ENCODE measurements at places on chromosomes 3 and 15. TPM values are rescaled to one million over a fixed set of nuclear protein-coding genes. Genes with fewer than 3 reads are reported as not detected.

The FMN1 gene
- total RNA-seq, result 1.1 TPM

The RNF123 gene
- 56.6 TPM for total RNA-seq

The STAG1 gene
- total RNA-seq, result 22.8 TPM

The MYL3 gene
- total RNA-seq, result not detected

The XXYLT1 gene
- total RNA-seq, result 22.3 TPM

The RPS27L gene
- total RNA-seq, result 128 TPM

The CCR3 gene
- total RNA-seq, result not detected

The TRIM42 gene
- not detected for total RNA-seq

The CAPN3 gene
- total RNA-seq, result 1.8 TPM

DNA sequence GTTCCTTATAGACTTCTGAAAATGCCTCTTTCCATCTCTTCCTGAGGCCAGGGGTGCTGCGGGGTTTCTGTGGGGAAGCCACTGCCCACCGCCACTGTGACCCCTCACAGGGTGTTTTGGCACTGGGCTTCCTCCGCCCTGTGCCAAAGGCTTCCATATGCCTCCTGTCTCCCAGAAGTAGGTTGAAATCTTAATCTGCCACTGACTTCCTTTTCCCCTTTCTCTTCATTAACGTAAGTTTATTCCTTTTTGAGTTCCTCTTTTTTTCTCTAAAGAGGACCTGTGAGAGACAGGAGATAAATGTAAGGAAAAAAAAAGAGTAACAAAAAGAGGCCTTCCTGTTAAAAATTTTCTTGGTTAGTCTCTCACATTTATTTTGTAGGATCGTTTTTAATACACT lies 220.5 kb downstream of the CTNNB1 start:
- no peaks in the 10 kb centered on the region for H3K36me3 ChIP-seq
- no peak for DNase-seq
- H3K27ac ChIP-seq, result no peak overlapping the region
- peaks cover 4% of the 10 kb centered on the region for H3K4me1 ChIP-seq
- H3K4me3 ChIP-seq, result no peak overlapping the region

GRCh38 chr3:172142051-172142863 lies 102.9 kb downstream of the FNDC3B start:
- H3K36me3 ChIP-seq, result no peaks in the 10 kb centered on the region
- H3K4me3 ChIP-seq, result no peak overlapping the region
- H3K4me1 ChIP-seq, result peaks cover 13% of the 10 kb centered on the region
- no peak overlapping the region for H3K27ac ChIP-seq
- DNase-seq, result no peak

GRCh38 chr15:100645671-100646070 lies 43.3 kb downstream of the ASB7 start:
- H3K27ac ChIP-seq, result no peak overlapping the region
- H3K27me3 ChIP-seq, result peaks cover 3% of the 10 kb centered on the region
- H3K4me1 ChIP-seq, result peaks cover 5% of the 10 kb centered on the region

GRCh38 chr15:99104788-99105513 lies at the start of gene SYNM:
Gene SYNM, plus strand, starts transcription at chr15:99105080. Its CDS starts 120 bp downstream, at chr15:99105200.
- no peak within 1 kb of the TSS for H3K27ac ChIP-seq
- DNase-seq, result peak; percentile 85
- peaks cover 13% of the 10 kb centered on the region for H3K27me3 ChIP-seq
- peak within 1 kb of the TSS; percentile 59 for H3K4me3 ChIP-seq
- peaks cover 7% of the 10 kb centered on the region for H3K4me1 ChIP-seq

DNA sequence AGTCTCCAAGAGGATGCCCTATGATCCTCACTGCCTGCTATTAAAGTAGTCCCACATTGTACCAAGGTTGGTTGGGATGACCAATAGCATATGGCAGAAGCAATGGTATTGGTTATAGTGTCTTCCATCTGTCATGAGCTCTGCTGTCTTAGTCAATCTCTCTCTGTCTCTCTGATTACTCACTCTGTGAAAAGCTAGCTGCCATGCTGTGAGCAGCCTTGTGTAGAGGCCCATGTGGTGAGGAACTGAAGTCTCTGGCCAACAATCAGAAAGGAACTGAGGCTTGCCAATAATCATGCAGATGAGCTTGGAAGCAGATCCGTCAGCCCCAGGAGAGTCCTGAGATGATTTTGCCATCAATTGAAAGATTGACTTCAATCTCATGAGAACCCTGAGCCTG lies 60.3 kb upstream of the CFAP161 start:
- no peak overlapping the region for H3K27ac ChIP-seq
- H3K4me3 ChIP-seq, result no peak overlapping the region
- no peak for DNase-seq
- H3K27me3 ChIP-seq, result peaks cover 2% of the 10 kb centered on the region

GRCh38 chr3:196894557-196895295 lies 27.0 kb downstream of the SENP5 start:
- DNase-seq, result no peak
- H3K4me3 ChIP-seq, result no peak overlapping the region
- no peaks in the 10 kb centered on the region for H3K36me3 ChIP-seq
- no peak overlapping the region for H3K27ac ChIP-seq

DNA sequence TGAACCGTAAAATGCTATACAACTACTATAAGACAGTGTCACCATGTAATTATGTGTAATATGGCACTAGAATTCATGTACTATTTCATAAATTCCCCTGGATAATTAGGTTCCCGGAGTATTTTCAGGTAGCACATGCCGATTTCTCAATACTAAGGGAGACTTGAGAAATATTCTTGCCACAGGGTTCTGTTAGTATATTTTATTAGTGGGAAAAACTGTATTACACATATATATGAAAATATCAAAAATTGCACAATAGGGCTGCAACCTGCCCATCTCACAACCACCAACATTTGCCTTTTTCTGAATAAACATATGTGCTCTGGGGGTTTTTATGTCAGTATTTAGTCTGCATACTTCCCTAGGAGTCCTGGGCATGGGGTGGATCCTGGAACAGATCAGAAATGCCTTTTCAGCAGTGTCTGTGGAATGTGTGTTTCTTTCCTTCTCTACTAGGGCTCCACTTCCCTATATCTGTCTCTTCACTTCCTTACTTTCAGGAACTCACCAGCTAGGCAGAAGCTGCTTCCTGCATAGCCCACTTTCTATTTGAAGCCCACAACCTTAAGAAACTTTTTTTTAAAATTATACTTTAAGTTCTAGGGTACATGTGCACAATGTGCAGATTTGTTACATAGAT lies 87.5 kb downstream of the RPL39L start:
- H3K4me3 ChIP-seq, result no peak overlapping the region
- H3K36me3 ChIP-seq, result peaks cover 56% of the 10 kb centered on the region
- DNase-seq, result no peak
- peaks cover 2% of the 10 kb centered on the region for H3K27me3 ChIP-seq
- no peaks in the 10 kb centered on the region for H3K4me1 ChIP-seq

DNA sequence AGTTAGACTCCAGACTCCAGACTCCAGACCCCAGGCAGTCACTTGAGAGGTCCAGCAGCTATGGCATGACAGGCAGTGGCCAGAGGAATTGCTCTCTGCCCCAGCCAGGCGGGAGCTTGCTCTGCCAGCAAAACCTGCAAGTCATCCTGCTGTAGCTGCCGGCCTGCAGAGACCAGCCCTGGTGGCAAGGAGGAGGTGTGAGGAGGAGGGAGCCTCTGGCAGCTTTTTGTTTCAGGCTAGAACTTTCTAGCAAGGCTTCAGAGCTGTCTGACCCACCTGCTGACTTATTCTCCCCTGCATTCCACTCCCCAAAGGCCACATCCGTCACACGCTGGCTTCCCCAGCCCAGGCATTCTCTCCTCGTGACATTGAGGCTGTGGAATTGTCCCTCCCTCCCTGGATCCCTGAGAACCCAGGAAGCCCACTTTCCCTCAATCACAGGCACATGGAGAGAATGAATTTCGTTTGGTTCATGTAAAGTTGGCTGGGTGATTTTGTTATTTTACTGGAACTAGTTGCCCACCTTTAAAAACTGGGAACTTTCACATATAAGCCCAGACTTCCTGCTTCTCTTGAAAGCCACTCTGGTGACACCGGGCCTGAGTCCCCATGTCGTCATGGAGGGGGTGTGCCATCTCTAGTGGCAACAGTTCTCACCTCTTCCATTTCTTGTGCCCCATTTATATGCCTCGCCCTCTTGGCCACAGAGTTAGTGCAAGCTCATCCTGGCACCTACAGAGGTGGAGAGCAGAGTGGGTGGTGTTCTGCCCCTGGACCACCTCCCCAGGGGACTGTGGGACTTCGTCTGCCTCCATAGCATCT lies 82.7 kb downstream of the ABHD5 start:
- no peak overlapping the region for H3K4me3 ChIP-seq
- no peaks in the 10 kb centered on the region for H3K36me3 ChIP-seq
- no peak overlapping the region for H3K27ac ChIP-seq
- H3K4me1 ChIP-seq, result peaks cover 8% of the 10 kb centered on the region
- no peak for DNase-seq
- H3K27me3 ChIP-seq, result no peaks in the 10 kb centered on the region

GRCh38 chr3:122324871-122325323 lies at the start of gene CSTA:
Gene CSTA, plus strand, starts transcription at chr3:122325248. Its CDS starts 45 bp downstream, at chr3:122325293.
- no peak for DNase-seq
- H3K4me1 ChIP-seq, result no peaks in the 10 kb centered on the region
- no peaks in the 10 kb centered on the region for H3K36me3 ChIP-seq
- no peak within 1 kb of the TSS for H3K4me3 ChIP-seq

DNA sequence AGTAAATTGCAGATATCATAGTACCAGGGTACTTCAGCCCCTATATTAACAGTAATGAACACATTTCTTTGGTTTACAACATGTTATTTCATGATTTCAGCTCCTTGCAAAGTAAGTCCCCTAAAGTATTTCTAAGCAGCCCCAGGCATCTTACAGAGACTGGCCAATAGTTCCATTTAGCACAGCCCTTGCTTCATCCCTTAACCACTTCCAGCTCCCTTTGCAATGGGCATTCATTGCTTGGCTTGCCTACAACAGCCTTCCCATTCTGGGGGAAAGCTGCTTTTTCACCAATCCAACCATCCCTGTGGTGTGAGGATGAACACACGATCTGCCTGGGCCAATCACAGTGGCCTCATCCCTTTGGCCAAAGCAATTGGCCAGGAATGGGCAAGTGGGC lies 67.2 kb upstream of the XCR1 start:
- no peak for DNase-seq
- H3K27me3 ChIP-seq, result peaks cover 7% of the 10 kb centered on the region
- peaks cover 2% of the 10 kb centered on the region for H3K4me1 ChIP-seq
- H3K36me3 ChIP-seq, result no peaks in the 10 kb centered on the region

DNA sequence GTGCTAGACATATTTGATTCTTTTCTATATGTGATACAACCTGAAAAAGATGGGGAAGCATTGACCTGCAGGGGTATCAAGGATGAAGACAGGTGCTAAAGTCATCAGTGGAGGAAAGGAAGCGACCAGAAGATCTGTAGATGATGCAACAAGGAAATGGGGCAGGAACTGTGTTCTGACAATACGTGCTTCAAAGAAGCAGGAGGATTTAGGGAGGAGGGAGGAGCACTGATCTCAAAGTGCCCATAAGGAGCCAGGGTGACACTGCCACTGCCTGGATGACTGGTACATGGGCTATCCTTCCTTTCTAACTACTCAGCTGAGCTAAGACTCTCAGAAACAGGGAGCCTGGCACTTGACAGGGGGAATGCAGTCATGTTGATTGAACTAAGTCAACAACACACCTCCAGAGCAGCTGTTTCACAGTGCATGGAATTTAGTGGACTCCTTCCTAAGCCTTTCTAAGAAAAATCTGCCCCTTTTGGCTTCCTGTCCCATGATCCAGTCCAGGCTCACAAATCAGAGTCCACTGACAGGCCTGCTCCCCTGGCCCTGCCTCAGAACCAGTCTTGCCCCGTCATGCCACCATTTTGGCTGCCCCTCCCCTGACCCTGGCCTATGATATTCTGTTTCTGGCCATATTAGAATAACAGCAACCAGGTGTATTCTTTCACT lies 12.0 kb downstream of the LYSMD4 start:
- no peak for DNase-seq
- H3K4me3 ChIP-seq, result no peak overlapping the region
- peaks cover 37% of the 10 kb centered on the region for H3K36me3 ChIP-seq
- peaks cover 11% of the 10 kb centered on the region for H3K27me3 ChIP-seq

- no peak overlapping the region for H3K4me3 ChIP-seq
- H3K27ac ChIP-seq, result no peak overlapping the region
- H3K36me3 ChIP-seq, result no peaks in the 10 kb centered on the region
- peaks cover 34% of the 10 kb centered on the region for H3K4me1 ChIP-seq
Observed at GRCh38 chr15:77350792-77351191, 69.1 kb downstream of the PEAK1 start.

DNA sequence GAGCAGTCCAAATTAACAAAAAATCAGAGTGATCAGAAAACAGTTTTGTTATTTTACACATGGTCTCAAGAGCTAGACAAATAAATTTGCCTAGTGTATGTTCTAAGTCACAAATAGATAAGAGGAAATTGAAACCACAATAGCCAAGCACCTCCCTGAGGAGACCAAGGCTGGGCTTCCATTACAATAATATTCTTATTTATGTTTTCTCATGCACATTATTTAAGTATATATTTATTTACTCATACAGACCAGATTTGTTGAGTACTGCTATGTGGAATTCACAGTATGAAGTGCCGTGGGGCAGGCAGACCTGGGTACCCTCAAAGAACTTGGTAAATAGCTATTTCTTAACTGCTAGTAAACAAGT lies 242.3 kb upstream of the ICE2 start:
- no peak for DNase-seq
- H3K27ac ChIP-seq, result no peak overlapping the region
- no peaks in the 10 kb centered on the region for H3K27me3 ChIP-seq
- no peaks in the 10 kb centered on the region for H3K36me3 ChIP-seq
- peaks cover 1% of the 10 kb centered on the region for H3K4me1 ChIP-seq

DNA sequence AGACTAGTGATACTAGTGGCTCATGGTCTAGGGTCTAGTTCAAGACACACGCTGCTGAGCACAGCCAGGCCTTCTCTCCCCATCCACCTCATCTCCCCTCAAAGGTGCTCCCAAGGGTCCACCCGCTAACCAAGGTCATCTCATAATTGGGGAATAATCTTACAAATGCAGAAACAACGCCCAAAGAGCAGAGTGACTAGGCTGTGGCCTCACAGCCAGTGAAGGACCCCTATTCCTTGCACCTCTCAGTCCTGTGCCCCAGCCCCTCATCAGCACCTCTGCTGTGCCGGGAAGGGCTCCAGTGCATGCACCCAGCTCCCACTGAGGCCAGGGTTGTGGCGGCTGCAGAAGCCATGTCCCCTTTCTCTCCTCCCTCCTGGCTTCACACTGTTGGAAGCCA lies 286.9 kb downstream of the UACA start:
- peaks cover 3% of the 10 kb centered on the region for H3K27me3 ChIP-seq
- H3K36me3 ChIP-seq, result no peaks in the 10 kb centered on the region
- H3K4me1 ChIP-seq, result no peaks in the 10 kb centered on the region
- H3K4me3 ChIP-seq, result no peak overlapping the region
- H3K27ac ChIP-seq, result no peak overlapping the region
- DNase-seq, result no peak

DNA sequence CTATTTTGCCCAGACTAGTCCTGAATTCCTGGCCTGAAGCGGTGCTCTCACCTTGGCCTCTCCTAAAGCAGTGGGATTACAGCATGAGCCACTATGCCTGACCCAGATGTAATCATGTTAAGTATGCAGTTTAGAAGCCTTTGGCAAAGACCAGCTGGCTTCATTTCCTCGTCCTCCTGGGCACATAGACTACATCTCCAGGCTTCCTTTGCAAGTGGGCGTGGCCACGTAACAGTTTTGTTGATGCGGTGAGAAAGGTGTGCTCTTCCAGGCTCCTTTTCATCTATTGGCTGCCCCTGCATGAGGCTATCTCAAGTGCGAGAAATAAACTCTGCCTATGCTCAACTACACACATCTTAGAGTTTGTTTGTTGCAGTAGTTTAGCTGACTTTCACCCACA lies 13.0 kb downstream of the SV2B start:
- DNase-seq, result no peak
- H3K27ac ChIP-seq, result no peak overlapping the region
- H3K27me3 ChIP-seq, result peaks cover 3% of the 10 kb centered on the region
- H3K4me3 ChIP-seq, result no peak overlapping the region
- peaks cover 15% of the 10 kb centered on the region for H3K36me3 ChIP-seq

GRCh38 chr3:99873269-99874102 lies 55.8 kb downstream of the CMSS1 start:
- peak overlapping the region; percentile 44 for H3K4me3 ChIP-seq
- H3K27ac ChIP-seq, result no peak overlapping the region
- peaks cover 13% of the 10 kb centered on the region for H3K4me1 ChIP-seq
- H3K27me3 ChIP-seq, result no peaks in the 10 kb centered on the region

All from glutamatergic neuron (in vitro differentiated cells).